Liver (tissue), 10 donors: ENCODE measurements at places on chromosomes 1 and 21. TPM values are rescaled to one million over a fixed set of nuclear protein-coding genes. Genes with fewer than 3 reads are reported as not detected.

- H3K4me1 ChIP-seq: no peaks in the 10 kb centered on the region
- H3K36me3 ChIP-seq: no peaks in the 10 kb centered on the region
- H3K27me3 ChIP-seq: no peaks in the 10 kb centered on the region
- no peak for DNase-seq
- no peak overlapping the region for H3K4me3 ChIP-seq
- no peak overlapping the region for H3K27ac ChIP-seq
Measured at GRCh38 chr1:6118415-6118814, 61.7 kb downstream of the CHD5 start.

DNA sequence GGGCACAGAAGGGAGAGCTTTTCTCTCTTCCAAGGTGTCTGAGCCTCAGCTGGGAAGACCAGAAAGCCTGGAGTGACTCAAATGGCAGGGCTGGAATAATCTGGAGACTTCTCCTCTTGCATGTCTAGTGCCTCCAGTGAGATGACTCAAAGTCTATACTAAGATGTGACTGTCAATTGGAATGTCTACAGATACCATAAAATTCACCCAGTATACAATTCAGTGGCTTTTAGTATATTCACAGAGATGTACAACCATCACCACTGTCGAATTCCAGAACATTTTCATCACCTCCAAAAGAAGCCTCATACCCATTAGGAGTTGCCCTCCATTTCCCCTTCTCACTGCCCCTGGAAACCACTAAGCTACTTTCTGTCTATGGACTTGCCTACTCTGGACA lies 47.9 kb upstream of the CNN3 start:
- H3K4me3 ChIP-seq: no peak overlapping the region
- no peaks in the 10 kb centered on the region for H3K27me3 ChIP-seq
- DNase-seq: no peak
- H3K4me1 ChIP-seq: no peaks in the 10 kb centered on the region
- H3K27ac ChIP-seq: peak overlapping the region; percentile 50
- no peaks in the 10 kb centered on the region for H3K36me3 ChIP-seq

- H3K36me3 ChIP-seq: no peaks in the 10 kb centered on the region
- no peak overlapping the region for H3K27ac ChIP-seq
- H3K27me3 ChIP-seq: no peaks in the 10 kb centered on the region
- H3K4me1 ChIP-seq: no peaks in the 10 kb centered on the region
- DNase-seq: no peak
- no peak overlapping the region for H3K4me3 ChIP-seq
Measured at GRCh38 chr1:185786524-185786923, 52.3 kb downstream of the HMCN1 start.

DNA sequence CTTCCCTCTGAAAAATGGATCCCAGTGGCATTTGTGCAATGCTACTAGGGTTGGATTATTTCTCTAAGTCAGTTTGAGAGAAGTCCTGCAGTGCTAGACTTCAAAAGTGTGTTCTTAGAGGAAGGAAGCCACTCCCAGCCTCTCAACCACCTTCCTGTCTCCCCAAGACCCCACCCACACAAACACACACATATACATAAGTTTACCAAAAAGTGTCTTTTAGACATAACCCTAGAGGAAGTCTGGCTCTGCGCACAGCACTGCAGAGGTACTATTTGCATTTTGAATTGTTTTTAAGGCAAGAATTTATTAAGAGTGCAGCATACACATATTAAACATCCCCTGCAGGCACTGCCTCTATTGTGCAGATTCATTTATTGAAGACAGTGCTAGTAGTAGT lies 127.3 kb downstream of the HHIPL2 start:
- H3K36me3 ChIP-seq: no peaks in the 10 kb centered on the region
- no peaks in the 10 kb centered on the region for H3K27me3 ChIP-seq
- H3K4me3 ChIP-seq: no peak overlapping the region
- H3K27ac ChIP-seq: no peak overlapping the region
- no peak for DNase-seq
- H3K4me1 ChIP-seq: no peaks in the 10 kb centered on the region

- peaks cover 28% of the 10 kb centered on the region for H3K4me1 ChIP-seq
- no peaks in the 10 kb centered on the region for H3K27me3 ChIP-seq
- no peak for DNase-seq
- no peaks in the 10 kb centered on the region for H3K36me3 ChIP-seq
- H3K4me3 ChIP-seq: no peak overlapping the region
Measured at GRCh38 chr1:154996966-154997701, 3.7 kb downstream of the LENEP start.

GRCh38 chr1:183559061-183559460 lies 31.2 kb downstream of the NCF2 start:
- H3K27me3 ChIP-seq: no peaks in the 10 kb centered on the region
- no peak overlapping the region for H3K4me3 ChIP-seq
- peaks cover 7% of the 10 kb centered on the region for H3K36me3 ChIP-seq
- no peak for DNase-seq
- no peaks in the 10 kb centered on the region for H3K4me1 ChIP-seq

- H3K27ac ChIP-seq: no peak overlapping the region
- no peak for DNase-seq
- H3K36me3 ChIP-seq: no peaks in the 10 kb centered on the region
- H3K4me1 ChIP-seq: no peaks in the 10 kb centered on the region
Measured at GRCh38 chr1:8790987-8791386, 26.5 kb downstream of the RERE start.

DNA sequence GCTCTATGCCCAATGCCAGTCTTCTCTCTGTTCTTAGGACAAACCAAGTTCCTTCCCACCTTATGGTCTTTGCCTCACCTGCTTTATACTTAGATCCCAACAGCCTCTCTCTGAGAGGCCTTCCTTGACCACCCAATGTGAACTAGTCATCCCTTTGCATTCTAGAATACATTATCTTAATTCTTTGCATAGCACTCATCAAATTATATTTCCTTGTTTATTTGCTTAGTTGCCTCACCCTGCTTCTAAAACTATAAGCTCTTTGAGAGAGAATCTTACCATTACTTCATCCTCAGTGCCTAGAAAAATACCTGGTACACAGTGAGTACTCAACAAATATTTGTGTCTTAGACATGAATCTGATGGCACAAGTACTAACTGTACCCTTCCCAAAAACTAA lies 8.0 kb downstream of the PIGP start:
- H3K4me1 ChIP-seq: no peaks in the 10 kb centered on the region
- H3K27ac ChIP-seq: no peak overlapping the region
- peaks cover 19% of the 10 kb centered on the region for H3K36me3 ChIP-seq
- DNase-seq: no peak

DNA sequence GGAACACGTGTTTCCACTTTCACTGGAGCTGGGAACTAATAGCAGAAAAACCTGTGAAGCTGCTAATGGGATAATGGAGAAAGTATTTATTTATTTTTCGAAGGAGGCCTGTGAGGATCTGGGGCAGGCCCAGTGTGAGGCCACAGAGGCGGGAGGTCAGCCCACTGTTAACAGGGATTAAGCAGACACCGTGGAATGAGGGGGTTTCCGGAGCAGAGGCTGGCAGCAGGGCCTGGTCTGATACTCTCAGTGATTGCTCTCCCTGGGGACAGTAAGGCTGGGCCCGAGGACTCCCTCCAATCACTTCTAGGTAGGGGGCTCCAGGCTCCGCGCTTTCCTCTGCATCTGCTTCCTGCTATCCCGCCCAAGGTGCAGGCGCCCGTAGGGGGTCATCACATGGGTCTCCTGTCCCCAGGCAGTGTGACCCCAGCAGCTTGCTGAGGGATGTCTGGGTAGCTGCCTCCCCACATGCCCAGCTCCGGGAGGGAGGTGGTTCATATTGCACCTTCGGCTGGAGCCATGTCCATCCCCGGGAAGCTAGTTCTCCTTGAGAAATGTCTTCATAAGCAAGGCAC lies 28.8 kb upstream of the CDCA8 start:
- no peaks in the 10 kb centered on the region for H3K27me3 ChIP-seq
- no peaks in the 10 kb centered on the region for H3K4me1 ChIP-seq
- DNase-seq: no peak
- no peaks in the 10 kb centered on the region for H3K36me3 ChIP-seq
- H3K27ac ChIP-seq: no peak overlapping the region

DNA sequence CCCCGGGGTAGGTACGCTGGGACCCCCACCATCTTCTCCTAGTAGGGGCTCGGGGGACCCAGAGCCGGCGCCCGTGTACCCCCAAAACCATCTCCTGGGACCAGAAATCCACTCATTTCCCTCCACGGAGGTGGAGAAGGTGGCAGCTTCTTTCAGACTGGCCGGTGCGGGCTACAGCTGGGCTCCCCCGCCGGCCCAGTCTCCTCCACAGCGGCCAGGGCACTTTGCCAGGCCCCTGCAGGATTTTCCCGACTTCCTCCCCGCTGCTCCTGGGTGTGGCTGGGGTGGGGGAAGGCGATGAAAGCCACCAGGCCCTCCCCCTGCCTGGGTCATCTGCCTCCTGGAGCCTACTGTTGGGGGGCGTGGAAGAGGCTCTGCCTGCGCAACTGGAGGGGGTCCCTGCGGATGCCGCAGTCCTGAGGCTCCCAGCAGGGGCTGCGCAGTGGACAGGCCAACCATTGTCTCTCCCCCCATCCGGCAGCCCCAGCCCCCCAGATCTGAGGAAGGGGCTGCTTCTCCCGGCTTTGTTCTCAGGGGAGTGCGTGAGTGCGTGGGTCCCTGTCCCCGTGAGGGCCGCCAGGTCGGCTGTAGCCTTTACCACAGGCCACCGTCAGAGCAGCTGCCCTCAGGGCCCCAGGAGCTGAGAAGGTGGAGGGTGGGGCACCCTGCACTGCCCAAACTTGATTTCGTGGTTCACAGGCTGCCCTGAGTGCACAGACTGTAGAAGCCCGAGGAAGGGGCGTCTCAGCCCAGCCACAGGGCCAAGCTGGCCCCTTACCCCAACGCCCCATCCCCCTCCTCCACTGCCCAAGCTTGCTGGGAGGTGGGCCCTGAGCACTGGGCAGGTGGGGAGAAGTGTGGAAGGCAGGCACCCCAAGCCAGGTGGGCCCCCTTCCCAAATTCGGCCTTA lies 1.3 kb downstream of the AGRN start:
- no peaks in the 10 kb centered on the region for H3K27me3 ChIP-seq
- H3K4me3 ChIP-seq: no peak overlapping the region
- peak; percentile 56 for DNase-seq
- no peak overlapping the region for H3K27ac ChIP-seq
- H3K36me3 ChIP-seq: no peaks in the 10 kb centered on the region
- H3K4me1 ChIP-seq: peaks cover 4% of the 10 kb centered on the region

Gene PLD5
- under 0.01 TPM for total RNA-seq

Gene MMEL1
- total RNA-seq: not detected

Gene BPNT1
- total RNA-seq: 11.5 TPM
